ENCODE measurements at places on chromosomes 5 and 9. TPM values are rescaled to one million over a fixed set of nuclear protein-coding genes. Genes with fewer than 3 reads are reported as not detected.

DNA sequence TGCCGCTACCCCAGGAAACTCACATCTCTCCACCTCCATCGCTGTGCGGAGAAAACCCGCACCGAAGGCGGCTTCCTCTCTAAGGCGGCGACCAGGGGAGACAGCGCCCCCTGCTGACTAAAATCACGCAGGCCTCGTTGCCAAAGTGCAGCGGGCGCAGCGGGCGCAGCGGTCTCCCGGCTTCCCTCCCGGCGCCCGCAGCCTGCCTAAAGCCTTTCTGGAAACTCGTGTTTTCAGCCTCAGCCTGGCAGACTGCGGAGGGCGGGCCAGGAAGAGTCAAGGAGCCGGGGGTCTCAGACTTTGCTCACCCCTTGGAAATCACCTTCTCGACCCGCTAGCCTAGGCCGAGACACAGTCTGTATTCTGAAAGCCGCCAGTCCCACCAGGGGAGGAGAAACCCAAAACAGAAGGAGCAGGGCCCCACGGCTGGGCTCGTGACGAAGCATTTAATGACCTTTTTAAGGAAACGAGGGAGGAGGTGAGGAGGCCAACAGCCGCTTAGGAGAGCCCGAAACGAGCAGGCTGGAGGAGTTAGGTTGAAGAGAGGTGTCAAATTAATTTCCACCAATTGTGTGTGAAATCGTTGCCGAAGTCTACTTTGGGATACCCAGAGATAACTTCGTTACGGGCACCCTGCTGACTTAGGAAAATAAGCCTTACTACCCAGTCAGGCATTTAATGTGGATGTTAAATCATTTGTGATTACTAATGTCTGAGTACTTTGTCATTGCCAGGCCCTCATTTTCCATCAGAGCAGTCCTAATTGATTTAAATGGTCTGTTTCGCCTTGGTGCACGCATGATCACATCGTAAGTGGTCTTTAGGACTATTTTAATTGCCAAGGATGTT lies 7.3 kb upstream of the FOXB2 start:
- H3K4me3 ChIP-seq, result peak overlapping the region; percentile 22
- H3K27ac ChIP-seq, result no peak overlapping the region
- no peaks in the 10 kb centered on the region for H3K36me3 ChIP-seq
- peak; percentile 87 for DNase-seq

GRCh38 chr5:83156001-83156400 lies 78.7 kb downstream of the XRCC4 start:
- H3K4me1 ChIP-seq, result no peaks in the 10 kb centered on the region
- no peak overlapping the region for H3K4me3 ChIP-seq
- H3K27me3 ChIP-seq, result no peaks in the 10 kb centered on the region
- no peak overlapping the region for H3K27ac ChIP-seq

GRCh38 chr5:173830421-173830820 lies 57.7 kb upstream of the CPEB4 start:
- H3K27me3 ChIP-seq, result no peaks in the 10 kb centered on the region
- H3K36me3 ChIP-seq, result no peaks in the 10 kb centered on the region
- DNase-seq, result no peak

GRCh38 chr5:135898651-135899050 lies 3.0 kb upstream of the IL9 start:
- no peaks in the 10 kb centered on the region for H3K4me1 ChIP-seq
- no peaks in the 10 kb centered on the region for H3K27me3 ChIP-seq
- no peak overlapping the region for H3K4me3 ChIP-seq
- DNase-seq, result no peak
- no peaks in the 10 kb centered on the region for H3K36me3 ChIP-seq

DNA sequence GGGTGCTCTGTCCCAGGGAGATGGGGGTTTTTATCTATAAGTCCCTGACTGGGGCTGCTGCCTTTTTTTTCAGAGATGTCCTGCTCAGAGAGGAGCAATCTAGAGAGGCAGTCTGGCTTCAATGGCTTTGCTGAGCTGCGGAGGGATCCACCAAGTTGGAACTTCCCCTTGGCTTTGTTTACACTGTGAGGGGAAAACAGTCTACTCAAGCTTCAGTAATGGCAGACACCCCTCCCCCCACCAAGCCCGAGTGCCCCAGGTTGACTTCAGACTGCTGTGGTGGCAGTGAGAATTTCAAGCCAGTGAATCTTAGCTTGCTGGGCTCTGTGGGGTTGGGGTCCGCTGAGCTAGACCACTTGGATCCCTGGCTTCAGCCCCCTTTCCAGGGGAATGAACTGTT lies 375.8 kb downstream of the RAB3C start:
- H3K4me1 ChIP-seq, result no peaks in the 10 kb centered on the region
- no peak for DNase-seq
- H3K27ac ChIP-seq, result no peak overlapping the region
- no peaks in the 10 kb centered on the region for H3K27me3 ChIP-seq
- H3K4me3 ChIP-seq, result no peak overlapping the region
- no peaks in the 10 kb centered on the region for H3K36me3 ChIP-seq

- no peaks in the 10 kb centered on the region for H3K36me3 ChIP-seq
- no peak overlapping the region for H3K4me3 ChIP-seq
- H3K4me1 ChIP-seq, result no peaks in the 10 kb centered on the region
These were observed 2002.9 kb upstream of the NUDT12 start for GRCh38 chr5:105565531-105565930.

GRCh38 chr9:72925891-72926290 lies 27.0 kb downstream of the ALDH1A1 start:
- no peak overlapping the region for H3K27ac ChIP-seq
- DNase-seq, result no peak
- no peaks in the 10 kb centered on the region for H3K27me3 ChIP-seq
- H3K36me3 ChIP-seq, result no peaks in the 10 kb centered on the region
- H3K4me3 ChIP-seq, result no peak overlapping the region

DNA sequence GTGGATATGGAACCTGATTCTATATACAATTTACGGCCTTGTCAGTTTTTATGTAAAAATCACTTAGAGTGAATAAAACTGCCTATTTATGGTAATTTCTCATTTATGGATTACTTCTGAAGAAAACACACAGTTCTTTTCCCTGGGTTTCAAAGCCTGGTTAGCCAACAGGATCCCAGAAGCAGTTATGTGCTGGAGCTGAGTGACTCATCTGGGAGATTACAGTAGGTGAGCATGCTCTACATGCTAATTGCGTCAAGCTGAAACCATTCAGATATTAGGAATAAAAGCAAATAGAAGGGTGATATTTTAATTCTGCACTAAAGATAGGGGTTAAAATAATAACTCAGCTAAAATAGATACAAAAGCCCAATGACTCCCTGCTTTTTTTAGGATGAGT lies 47.8 kb downstream of the PDE4D start:
- no peak overlapping the region for H3K27ac ChIP-seq
- DNase-seq, result no peak
- H3K27me3 ChIP-seq, result no peaks in the 10 kb centered on the region
- no peaks in the 10 kb centered on the region for H3K4me1 ChIP-seq
- no peak overlapping the region for H3K4me3 ChIP-seq

DNA sequence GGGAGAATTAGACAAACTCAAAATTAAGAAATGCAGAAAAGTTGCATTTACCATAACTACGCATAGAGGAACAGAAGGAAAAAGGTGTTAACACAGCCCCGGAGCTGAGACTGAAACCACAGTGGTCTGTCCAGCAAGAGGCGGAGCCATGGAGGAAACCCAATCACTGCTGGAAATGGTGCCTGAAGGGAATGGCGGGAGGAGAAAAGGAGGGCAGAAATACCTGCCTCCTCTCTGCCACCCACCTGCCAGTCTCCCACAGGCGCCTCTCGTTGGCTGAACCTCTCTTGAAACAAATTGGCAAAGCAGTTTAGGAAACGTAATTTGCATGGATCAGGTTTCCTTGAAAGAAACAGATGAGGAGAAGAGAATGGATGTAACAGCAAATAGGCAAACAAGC lies 9.7 kb upstream of the PRKACG start:
- H3K27me3 ChIP-seq, result no peaks in the 10 kb centered on the region
- DNase-seq, result no peak
- H3K4me3 ChIP-seq, result no peak overlapping the region
- no peak overlapping the region for H3K27ac ChIP-seq
- H3K4me1 ChIP-seq, result peaks cover 10% of the 10 kb centered on the region
- H3K36me3 ChIP-seq, result no peaks in the 10 kb centered on the region

- peak overlapping the region; percentile 76 for H3K4me3 ChIP-seq
- no peak for DNase-seq
- no peaks in the 10 kb centered on the region for H3K36me3 ChIP-seq
- peak overlapping the region; percentile 100 for H3K27ac ChIP-seq
These were observed 527 bp upstream of the SREK1 start for GRCh38 chr5:66143473-66144073.

DNA sequence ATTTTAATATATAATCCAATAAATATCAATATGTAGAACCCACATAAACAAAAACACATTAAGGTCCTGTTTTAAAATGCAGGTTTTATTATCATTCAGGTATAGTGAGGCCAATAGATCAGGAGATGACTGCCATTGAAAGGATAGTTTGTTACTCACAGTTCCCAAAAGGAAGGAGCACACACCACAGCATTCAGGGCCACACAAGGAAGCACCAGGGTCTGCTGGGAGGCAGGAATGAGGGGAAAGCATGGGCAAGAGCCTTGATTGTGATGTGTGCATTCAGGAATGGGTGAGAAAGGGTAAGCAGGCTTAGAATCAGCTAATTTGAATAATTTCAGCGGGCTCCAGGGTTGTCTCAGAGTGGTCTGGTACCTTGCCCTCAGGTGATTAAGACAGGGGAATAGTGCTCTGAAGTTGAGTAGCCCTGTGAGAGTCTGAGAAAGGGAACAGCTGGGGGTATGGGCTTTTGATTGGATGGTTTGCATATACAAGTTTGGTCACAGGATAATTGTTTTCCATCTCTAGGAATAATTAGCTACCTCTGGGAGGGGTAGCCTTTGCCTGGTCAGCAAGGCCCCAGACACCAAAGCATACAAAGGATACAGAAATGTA lies 19.8 kb upstream of the OTULIN start:
- no peaks in the 10 kb centered on the region for H3K27me3 ChIP-seq
- H3K36me3 ChIP-seq, result no peaks in the 10 kb centered on the region
- no peak for DNase-seq
- H3K4me3 ChIP-seq, result no peak overlapping the region

DNA sequence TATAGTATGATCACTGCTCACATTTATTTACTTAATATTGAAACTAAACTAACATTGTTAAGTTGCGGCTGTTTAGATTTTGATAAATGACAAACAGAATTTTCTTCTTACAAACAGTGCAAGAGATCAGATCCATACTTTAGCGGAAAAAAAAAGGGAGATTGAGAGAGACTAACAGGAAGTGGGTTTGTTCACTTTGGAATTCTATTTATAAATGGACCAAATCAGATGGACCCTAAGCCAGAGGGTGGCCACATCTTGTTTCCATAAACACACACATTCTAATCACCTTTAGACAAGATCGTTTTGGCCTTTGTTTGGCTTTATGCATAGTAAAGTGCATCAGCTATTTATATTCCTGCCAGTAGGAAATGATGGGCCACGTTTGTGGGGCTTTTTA lies 381.4 kb upstream of the CD180 start:
- H3K4me3 ChIP-seq, result no peak overlapping the region
- no peak for DNase-seq
- H3K4me1 ChIP-seq, result no peaks in the 10 kb centered on the region
- H3K36me3 ChIP-seq, result no peaks in the 10 kb centered on the region
- H3K27me3 ChIP-seq, result no peaks in the 10 kb centered on the region

DNA sequence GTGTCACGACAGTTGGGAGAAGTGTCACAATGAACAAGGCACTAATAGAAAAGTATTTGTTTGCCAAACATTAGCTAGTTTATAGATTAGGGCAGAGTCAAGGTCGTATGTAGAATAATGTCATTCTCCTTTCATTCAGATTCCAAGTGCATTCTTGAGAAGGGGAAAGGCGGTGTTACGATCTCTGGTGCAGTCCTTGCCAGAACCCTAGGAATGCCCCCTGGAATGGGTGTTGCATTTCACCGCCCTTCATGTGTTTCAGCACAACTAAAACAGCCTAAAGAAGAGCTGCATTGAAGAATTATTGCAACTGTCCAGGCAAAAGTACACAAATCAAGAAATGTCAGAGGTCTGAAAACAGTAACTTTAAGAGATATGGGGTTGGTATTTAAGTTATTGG lies 721.0 kb upstream of the WWC1 start:
- H3K4me3 ChIP-seq, result no peak overlapping the region
- H3K4me1 ChIP-seq, result no peaks in the 10 kb centered on the region
- H3K27me3 ChIP-seq, result peaks cover 34% of the 10 kb centered on the region
- no peaks in the 10 kb centered on the region for H3K36me3 ChIP-seq
- DNase-seq, result no peak

GRCh38 chr5:149962601-149963300 lies 2.2 kb downstream of the SLC26A2 start:
- no peak overlapping the region for H3K27ac ChIP-seq
- H3K4me3 ChIP-seq, result no peak overlapping the region
- no peaks in the 10 kb centered on the region for H3K36me3 ChIP-seq
- DNase-seq, result no peak
- H3K4me1 ChIP-seq, result peaks cover 10% of the 10 kb centered on the region
- H3K27me3 ChIP-seq, result no peaks in the 10 kb centered on the region

DNA sequence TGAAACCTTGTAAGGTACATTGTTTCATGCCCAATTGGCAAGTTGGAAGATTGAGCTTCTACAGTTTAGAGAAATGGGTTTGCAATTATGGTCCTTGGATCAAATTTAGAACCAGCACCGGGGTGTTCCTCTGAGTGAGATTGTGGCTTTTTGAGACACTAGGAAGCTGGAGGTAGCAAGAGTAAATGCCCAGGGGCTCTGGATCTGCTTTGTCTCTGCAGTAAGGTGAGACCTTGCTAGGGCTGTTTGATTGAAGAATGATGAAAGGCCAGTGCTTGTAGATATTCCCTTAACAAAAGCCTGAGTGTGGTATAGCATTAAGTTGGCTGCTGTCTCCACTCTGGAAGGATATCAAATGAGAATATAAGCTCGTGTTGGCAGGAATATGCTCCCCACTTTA lies 36.0 kb downstream of the WWC1 start:
- H3K27ac ChIP-seq, result no peak overlapping the region
- no peak for DNase-seq
- H3K27me3 ChIP-seq, result peaks cover 3% of the 10 kb centered on the region
- no peaks in the 10 kb centered on the region for H3K4me1 ChIP-seq
- H3K4me3 ChIP-seq, result no peak overlapping the region

HTR4 gene
- total RNA-seq, result not detected

TMOD1 gene
- 4.0 TPM for total RNA-seq

ORM2 gene
- 0.57 TPM for total RNA-seq

OCLN gene
- total RNA-seq, result 0.60 TPM

TLE1 gene
- 66.8 TPM for total RNA-seq

GARNL3 gene
- 9.6 TPM for total RNA-seq

ADAMTS2 gene
- 44.4 TPM for total RNA-seq

PCDHGB6 gene
- 6.1 TPM for total RNA-seq

OLFM1 gene
- 43.8 TPM for total RNA-seq
